ENCODE measurements at places on chromosomes 1 and 21.

GRCh38 chr1:240946926-240947325, 335.0 kb upstream of the GREM2 start:
- no peak for DNase-seq

DNA sequence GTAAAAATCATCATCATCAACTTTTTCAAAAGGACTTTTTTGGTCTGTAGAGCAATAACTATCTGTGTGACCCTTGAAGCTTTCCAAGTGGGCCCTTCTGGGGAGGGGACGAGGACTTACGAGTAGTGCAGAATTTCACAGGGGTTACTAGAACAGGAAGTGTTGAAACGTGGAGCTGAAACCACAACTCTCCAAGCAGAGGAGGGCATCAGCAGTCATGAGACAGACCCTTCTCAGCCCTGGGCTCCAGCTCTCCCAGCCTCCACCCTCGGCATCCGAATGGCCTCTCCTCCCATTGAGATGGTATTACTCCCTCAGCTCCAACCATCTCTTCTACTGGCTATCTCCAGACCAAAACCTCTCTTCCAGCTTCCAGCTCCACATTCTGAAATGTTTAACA, 3.6 kb downstream of the FAM89A start:
- no peak for DNase-seq

DNA sequence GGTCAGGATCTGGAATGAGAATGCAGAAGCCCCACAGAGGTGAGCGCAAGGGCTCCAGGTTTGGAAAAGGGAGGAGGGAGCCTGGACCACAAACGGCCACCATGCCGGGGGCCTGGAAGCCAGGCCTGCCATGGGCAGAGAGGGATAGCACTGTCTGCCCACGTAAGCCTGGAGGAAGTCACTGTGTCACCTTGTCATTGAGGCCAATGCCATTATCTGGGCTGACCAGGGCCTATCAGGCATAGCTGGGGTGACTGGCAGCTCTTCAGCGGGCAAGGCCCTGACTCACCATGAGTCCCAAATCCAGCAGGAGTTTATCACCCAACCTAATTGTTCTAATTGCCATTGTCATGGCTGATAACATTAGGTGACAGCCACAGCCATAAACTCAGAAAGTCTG, 84.6 kb downstream of the MATN1 start:
- no peak for DNase-seq

DNA sequence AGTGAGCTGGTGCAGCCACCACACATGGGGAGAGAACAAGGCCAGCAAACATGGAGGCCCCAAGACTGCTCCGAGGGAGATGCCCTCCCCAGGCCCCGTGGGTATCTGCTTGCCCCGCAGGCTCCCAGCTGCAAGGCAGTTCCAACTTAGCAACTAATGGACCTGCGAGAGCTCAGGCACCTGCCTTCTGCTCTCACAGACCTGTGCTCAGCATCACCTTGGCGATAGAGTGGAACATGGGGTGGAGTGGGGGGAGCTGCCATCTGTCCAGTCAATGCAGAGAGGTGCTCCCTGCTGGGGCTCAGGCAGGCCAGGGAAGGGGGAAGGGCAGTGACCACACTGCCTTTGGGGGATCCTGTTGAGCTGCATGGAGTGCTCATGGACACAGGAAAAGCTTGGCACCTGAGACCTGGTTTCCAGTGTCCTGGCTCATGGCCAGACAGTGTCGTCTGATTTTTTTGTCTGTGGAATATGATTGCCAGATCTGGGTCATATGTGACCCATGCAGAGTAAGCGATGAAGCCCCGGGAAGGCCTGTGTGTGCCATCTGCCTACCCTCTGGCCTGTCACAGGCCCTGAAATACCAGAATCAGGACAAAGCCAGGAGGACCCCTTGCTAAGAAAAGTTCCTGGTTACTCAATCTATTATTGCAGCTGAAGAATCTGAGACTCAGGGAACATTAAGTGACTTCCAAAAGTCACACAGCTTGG, 39.9 kb upstream of the TENT5C start:
- no peak for DNase-seq

- no peak for DNase-seq
Measured at GRCh38 chr1:153202006-153202405, 1.2 kb upstream of the LELP1 start.

GRCh38 chr1:150808121-150808520, at the start of gene CTSK:
Gene CTSK, minus strand, starts transcription at chr1:150808260. Its CDS starts 1,455 bp downstream, at chr1:150806805.
- no peak for DNase-seq

GRCh38 chr1:79155991-79156390, 149.5 kb upstream of the ADGRL4 start:
- no peak for DNase-seq

DNA sequence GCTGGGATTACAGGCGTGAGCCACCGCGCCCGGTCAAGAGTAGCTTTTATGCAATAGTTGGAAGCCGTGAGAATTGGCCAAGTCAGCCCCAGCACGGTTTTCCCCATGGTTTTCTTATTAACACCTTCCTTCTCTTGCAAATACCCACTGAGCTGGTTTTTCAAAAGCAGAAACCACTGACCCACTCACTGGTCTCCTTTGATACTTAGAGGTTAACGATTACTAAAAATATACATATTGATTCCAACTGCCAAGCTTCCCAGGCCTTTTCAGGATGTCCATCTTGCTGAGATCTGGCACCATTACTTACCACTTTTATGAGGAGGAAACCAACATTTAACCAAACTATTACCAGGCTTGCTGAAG, 25.9 kb upstream of the TARDBP start:
- DNase-seq, result no peak

DNA sequence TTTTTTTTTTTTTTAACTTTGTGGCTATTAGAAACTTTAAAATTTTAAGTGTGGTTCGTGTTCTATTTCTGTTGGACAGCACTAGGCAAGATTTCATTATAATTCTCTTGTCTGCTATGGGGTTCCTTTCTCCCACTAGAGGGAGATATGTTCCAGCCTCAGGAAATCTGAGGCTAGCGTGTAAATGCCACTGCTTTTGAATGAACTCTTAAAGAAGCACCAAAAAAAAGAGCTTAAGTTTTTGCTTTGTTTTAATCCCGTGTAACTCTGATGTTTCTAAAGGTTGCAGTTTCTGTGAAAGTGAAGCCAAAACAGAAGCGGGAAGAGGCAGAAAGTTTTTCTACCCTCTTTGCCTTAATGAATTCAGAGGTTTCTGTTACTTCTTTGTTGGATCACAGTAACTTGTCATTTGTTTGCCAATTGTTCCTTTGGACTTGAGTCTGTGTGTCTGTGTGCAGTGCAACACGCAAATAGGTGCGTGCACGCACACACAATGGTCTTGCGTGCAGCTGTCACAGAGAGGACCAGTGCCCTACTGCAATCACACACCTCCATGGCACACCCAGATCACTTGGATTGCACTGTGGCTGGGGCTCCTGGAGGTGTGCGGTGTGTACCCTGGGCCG, 32.3 kb downstream of the HHAT start:
- DNase-seq, result no peak

GRCh38 chr1:50651476-50652263, 228.4 kb upstream of the DMRTA2 start:
- no peak for DNase-seq

DNA sequence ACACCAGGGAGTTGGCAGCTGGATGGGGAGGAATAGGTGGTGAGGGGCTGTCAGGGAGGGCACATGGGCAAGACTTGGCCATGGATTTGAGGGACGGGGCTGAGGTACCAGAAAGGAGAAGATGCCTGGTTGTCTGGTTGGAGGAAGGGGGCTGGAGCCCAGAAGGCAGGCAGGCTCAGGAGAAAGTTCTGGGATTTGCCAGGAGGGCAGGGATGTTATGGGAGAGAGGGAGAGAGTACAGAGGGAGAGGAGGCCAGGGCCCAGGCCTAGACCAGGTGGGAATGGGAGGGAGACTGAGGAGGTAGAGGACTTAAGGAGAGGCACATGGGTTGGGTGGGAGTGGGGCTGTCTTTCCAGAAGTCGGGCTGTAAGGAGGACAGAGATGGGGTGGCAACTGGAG, 4.3 kb downstream of the A3GALT2 start:
- no peak for DNase-seq

- no peak for DNase-seq
Measured at GRCh38 chr21:42049578-42050430, 21.3 kb upstream of the UMODL1 start.

GRCh38 chr1:26782521-26783212, 5.1 kb upstream of the PIGV start:
- no peak for DNase-seq

DNA sequence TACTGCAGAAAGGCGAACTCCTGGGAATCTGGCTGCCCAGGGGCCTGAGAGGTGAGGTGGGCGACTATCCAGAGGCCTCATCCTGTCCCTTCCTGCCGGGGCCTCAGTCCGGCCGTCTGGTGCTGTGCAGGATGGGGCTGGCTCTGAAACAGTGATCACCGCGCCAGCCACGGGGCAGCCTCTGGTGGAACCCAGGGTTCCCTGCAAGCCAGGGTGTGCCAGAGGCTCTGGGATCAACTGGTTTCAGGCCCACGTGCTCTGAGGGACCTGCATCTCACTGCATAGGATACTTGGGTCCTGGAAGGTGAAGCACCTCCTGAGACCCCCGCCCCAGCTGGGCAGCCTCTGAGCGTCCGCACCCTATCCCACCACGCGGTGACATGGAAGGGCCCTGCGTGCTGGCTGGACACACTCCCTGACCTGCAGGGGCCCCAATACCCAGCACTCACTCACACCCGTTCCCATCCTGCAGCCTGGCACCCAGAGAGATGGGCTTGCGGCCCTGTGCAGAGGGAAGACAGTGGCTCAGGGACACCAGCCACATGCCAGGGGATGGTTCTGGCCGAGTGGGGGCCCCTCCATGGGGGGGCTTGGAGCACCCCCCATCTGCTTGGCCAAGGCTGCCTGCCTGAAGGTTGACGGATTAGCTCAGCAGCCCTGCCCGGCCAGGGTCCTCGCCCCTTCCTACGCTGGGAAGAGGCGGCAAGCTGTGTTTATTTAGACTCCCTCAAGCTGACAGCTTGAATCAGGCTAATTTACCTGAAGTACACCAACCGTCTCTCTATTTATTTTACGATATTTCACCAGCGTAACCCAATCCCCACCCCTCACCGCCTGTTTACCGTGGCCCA, 64.3 kb upstream of the TTC34 start:
- DNase-seq, result no peak

- no peak for DNase-seq
Measured at GRCh38 chr1:43269627-43270375, at the start of gene TMEM125. Gene TMEM125, plus strand, starts transcription at chr1:43269983. Its CDS starts 2,740 bp downstream, at chr1:43272723.

DNA sequence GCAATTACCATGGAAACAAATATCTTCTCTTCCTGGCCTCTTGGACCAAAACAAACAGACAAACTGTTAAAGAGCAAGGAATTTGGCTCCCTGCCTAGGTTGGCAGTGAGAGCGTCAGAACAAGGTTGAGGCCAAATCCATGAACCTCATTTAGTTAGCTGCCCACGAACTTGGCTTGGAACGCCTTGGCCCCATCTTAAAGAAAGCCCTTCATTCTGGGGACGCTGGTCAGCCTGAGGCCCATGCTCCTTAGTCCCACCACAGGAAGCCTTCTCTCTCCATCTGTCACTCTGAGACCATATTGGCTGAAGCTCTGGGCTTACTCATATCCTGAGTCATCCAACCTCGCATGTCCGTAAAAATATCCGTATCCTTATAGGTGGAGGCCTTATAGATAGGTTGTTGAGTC, 62.4 kb upstream of the DIRAS3 start:
- DNase-seq, result no peak

DNA sequence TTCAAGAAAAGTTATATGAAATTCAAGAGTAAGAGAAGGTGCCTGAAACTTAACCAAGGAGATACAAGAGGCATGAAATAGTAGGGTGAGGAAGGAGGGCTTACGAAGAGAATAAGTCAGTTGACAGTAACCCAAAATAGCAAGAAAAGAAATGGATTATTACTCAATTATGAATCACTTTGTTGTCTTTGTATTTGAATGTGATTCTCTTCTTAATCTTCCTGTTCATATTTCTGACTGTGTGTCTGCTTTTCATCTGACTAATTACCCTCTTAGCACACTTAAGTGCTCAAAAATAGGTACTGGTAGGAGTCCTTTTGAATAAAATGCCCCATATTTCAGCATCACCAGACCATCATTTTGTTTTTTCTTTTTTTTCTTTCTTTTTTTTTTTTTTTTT, 39.4 kb downstream of the GLMN start:
- DNase-seq, result no peak

DNA sequence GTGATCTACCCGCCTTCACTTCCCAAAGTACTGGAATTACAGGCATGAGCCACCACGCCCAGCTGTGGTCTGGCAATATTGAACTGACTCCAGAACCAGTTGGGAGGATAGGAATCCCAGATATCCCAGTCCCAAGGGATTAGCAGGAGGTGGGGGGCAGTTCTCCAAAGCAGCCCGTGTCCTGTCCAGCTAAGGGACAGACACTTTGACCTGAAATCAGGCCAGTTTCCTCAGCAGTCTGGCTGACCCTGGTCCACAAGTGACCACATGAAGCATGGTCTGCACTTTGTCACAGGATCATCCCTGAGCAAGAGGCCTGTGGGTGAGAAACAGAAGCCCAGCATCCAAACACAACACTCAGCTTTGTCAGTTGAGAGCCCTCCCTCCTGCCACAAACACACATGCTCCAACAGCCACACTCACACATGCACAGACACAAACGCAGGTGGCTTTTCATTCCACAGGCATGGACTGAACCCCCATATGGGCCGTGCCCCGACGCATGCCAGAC, 2.7 kb upstream of the FDPS start:
- no peak for DNase-seq

- DNase-seq, result no peak
Measured at GRCh38 chr21:32426066-32426465, 13.6 kb downstream of the EVA1C start.
